ENCODE measurements at places on chromosomes 5 and 9.

- no peak for DNase-seq
- no peaks in the 10 kb centered on the region for H3K27me3 ChIP-seq
- no peak overlapping the region for H3K4me3 ChIP-seq
- no peak overlapping the region for H3K27ac ChIP-seq
These were observed 75.1 kb downstream of the GNAQ start for GRCh38 chr9:77956555-77956954.

GRCh38 chr5:24391816-24392215 lies 253.0 kb downstream of the CDH10 start:
- H3K4me3 ChIP-seq = no peak overlapping the region
- DNase-seq = no peak
- no peaks in the 10 kb centered on the region for H3K36me3 ChIP-seq
- no peak overlapping the region for H3K27ac ChIP-seq

DNA sequence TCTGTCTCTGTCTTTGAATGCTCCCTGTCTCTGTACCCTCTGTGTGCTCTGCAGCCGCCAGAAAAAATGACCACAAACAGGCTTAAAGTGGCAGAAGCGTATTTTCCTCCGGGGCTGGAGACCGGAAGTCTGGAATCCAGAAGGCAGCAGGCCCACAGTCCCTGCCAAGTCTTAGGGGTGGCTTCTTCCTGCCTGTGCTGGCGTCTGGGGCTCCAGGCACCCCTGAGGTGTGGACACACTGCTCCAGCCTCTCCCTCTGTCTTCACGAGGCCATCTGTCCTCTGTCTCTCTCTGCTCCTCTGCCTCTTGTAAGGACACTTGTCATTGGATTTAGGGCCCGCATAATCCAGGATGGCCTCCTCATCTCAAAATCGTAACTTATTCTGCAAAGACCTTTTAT lies 298.4 kb upstream of the IRX4 start:
- no peaks in the 10 kb centered on the region for H3K27me3 ChIP-seq
- H3K4me1 ChIP-seq = no peaks in the 10 kb centered on the region
- no peak for DNase-seq
- no peaks in the 10 kb centered on the region for H3K36me3 ChIP-seq
- no peak overlapping the region for H3K4me3 ChIP-seq

DNA sequence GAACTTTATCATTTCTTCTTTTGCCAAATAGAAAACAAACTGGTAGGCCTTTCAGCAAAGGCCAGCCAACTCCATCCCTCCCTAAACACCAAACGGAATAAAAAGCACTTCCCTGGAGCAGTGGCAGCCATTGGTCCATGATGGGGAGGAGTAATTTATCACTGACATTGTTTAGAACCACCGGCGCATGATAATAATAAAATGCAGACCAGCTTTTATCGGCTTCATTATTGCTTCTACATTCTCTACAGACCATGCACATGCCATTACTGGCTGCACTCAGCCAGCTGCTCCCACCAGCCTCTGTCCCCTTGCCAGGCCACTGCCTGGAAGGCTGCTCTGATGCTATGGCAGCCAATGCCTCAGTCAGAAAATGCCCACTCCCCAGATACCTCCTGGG lies 45.9 kb downstream of the ABCA1 start:
- no peak overlapping the region for H3K27ac ChIP-seq
- H3K36me3 ChIP-seq = no peaks in the 10 kb centered on the region
- peaks cover 7% of the 10 kb centered on the region for H3K4me1 ChIP-seq
- H3K4me3 ChIP-seq = no peak overlapping the region
- no peaks in the 10 kb centered on the region for H3K27me3 ChIP-seq

DNA sequence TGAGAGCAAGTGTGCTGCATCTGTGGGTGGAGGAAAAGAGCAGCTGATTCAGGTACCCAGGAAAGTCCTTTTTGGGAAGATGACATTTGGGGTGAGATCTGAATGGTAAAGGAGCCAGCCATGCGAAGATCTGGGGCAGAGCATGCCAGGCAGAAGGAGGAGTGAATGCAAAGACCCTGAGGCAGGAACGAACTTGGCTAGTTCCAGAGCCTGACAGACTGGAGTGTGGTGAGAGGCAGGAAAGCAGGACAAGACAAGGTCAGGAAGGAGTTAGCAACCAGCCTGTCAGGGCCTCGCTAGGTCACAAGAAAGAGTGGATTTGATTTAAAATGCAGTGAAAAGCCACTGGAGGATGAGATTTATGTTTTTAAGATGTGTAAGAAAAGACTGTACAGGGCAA lies 28.2 kb downstream of the RGS7BP start:
- no peaks in the 10 kb centered on the region for H3K4me1 ChIP-seq
- H3K4me3 ChIP-seq = no peak overlapping the region
- no peak for DNase-seq
- H3K27ac ChIP-seq = no peak overlapping the region
- no peaks in the 10 kb centered on the region for H3K27me3 ChIP-seq

DNA sequence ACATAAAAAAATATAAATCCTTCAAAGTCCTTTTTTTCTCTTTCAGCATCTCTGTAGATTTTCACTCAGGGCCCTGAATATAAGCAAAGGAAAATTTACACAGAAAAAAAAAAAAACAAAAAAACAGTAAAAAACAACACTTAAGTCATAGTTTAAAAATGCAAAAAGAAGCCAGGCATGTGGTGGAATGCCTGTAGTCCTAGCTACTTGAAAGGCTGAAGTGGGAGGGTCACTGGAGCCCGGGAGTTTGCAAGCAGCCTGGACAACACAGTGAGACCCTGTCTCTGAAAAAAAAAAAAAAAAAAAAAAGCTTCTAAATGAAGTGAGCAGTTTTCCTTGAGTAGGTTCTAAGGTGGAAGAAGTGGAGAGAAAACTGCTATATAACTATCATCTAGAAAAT lies 55.0 kb upstream of the BNC2 start:
- no peaks in the 10 kb centered on the region for H3K27me3 ChIP-seq
- H3K4me3 ChIP-seq = no peak overlapping the region
- no peak overlapping the region for H3K27ac ChIP-seq

GRCh38 chr5:45109062-45109461 lies 300.3 kb downstream of the MRPS30 start:
- H3K27me3 ChIP-seq = no peaks in the 10 kb centered on the region
- H3K4me3 ChIP-seq = no peak overlapping the region
- H3K4me1 ChIP-seq = no peaks in the 10 kb centered on the region
- no peak overlapping the region for H3K27ac ChIP-seq

Measured in adrenal gland (tissue), 19 donors.